ENCODE measurements at places on chromosomes 1 and 21. TPM values are rescaled to one million over a fixed set of nuclear protein-coding genes. Genes with fewer than 3 reads are reported as not detected.

Gene NEGR1
- 19.2 TPM for total RNA-seq

Gene CD1C
- 9.6 TPM for total RNA-seq

Gene ARMH1
- not detected for total RNA-seq

Gene ACAP3
- total RNA-seq, result 68.5 TPM

Gene TAF1A
- 2.0 TPM for total RNA-seq

Gene SLAMF7
- 2.2 TPM for total RNA-seq

Gene HES5
- not detected for total RNA-seq

Gene TCP10L
- total RNA-seq, result not detected

Gene CLCNKA
- 0.25 TPM for total RNA-seq

Gene IL23R
- not detected for total RNA-seq

Gene GBP7
- total RNA-seq, result not detected

Gene SPRR2E
- total RNA-seq, result 11.8 TPM

Gene PTPN7
- 7.9 TPM for total RNA-seq

Gene APOBEC4
- not detected for total RNA-seq

Gene SH2D5
- total RNA-seq, result not detected

Gene AMY2A
- not detected for total RNA-seq

Gene MAGI3
- 18.4 TPM for total RNA-seq

Gene MAP1LC3C
- 1.2 TPM for total RNA-seq

Gene LCE3A
- total RNA-seq, result not detected

Gene PDE4B
- total RNA-seq, result 29.0 TPM

Gene EFNA3
- total RNA-seq, result 22.3 TPM

Gene VANGL2
- 11.0 TPM for total RNA-seq
